ENCODE measurements at places on chromosomes 16 and 17. TPM values are rescaled to one million over a fixed set of nuclear protein-coding genes. Genes with fewer than 3 reads are reported as not detected.

- DNase-seq = no peak
Observed at GRCh38 chr16:73163238-73163815, 115.4 kb upstream of the ZFHX3 start.

GRCh38 chr16:75789237-75789636, 62.9 kb upstream of the CPHXL start:
- peak; percentile 58 for DNase-seq

- no peak for DNase-seq
Observed at GRCh38 chr17:37179893-37180292, 195.9 kb upstream of the C17orf78 start.

- peak; percentile 82 for DNase-seq
Observed at GRCh38 chr17:76714822-76715495, 4.2 kb upstream of the MXRA7 start.

DNA sequence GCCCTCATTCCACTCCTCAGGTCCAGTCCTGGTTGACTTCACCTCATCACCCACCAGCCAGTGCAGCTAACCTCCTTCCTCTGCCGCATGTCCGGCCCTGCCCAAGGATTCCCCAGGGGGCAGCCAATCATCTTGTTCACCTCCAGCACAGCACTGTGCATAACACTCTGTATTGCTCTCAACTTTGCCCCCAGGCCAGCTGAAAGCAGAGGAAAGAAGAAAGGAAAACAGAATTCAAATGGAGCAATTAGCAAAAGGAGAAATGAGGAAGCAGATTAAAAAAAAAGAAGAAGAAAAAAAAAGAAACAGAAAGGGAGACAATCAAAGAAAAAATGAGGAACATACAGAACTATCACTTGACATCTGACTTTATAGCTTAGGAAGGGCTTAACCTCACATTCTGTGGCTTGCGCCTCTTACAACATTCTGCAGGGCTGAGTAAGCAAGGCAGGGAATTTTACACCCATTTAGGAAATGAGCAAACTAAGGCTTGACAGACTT, 26.1 kb downstream of the GAS7 start:
- DNase-seq = no peak

DNA sequence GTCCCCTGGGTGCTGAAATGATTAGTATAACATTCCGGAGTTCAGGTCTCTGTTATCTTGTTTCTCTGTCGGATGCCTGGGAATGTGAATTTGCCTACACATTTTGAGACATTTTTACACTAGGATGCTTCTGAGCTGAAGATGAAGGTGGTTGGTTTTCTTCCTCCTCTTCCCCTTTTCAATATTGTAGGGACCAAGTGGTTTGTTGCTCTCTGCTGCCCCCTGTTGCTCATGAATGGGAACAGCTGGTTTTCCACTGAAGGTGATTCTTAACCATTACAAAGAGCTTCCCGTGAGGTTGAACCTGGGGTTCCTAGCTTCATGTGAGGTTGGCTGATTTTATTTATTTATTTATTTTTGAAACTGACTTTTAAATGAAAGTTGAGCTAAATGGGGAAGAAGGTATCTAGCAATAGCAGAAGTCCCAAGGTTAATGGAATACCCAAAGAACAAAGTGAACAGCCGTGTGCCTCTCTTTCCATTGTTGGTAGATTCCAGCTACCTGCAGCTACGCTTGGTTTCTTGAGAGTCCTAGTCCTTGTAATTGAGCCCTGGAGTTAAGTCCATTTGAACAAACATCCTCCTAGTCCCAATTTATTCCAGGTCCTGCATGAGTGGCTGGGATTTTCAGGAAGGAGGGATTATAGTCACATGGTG, 983.9 kb upstream of the EEF2KMT start:
- peak; percentile 66 for DNase-seq

GRCh38 chr16:67104845-67105244, 4.9 kb upstream of the PHAF1 start:
- DNase-seq = no peak

DNA sequence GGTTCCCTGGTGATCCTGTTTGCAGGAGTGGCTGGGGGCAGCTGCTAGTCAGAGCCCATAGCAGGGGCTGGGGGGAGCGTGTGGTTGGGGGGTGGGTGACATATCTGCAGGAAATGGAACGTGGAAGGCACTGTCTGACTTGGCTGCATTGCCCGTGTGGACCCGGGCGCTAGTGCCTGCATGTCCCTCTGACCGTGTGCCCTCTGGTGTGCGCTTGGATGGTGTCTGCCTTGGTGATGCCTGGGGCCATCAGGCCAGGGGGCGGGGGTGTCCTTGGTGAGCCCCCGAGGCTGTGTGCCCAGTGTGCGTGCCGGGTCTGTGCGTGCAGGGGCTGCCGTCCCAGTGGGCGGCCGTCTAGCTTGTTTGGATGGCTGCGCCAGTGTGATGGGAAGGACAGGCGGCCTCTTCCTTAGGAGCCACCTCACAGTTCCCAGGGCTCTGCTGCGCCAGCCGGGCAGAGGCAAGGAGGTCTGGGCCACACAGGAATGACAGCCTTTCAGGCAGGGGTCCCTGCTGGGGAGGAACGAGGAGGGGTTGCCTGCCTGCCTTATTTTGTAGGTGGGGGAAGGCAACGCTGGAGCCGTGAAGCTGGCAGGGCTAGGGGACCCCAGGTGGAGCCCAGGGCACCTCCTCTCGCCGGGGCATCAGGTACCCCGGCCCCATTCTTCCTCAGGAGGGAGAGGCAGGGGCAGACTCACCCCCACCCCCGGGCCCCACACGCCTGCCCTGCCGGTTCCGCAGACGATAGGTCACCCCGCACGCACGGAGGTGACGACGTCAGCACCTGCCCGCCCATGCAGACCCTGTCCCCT, 693 bp downstream of the NDRG4 start:
- peak; percentile 89 for DNase-seq

GRCh38 chr17:6712058-6712853, 913 bp downstream of the SLC13A5 start:
- DNase-seq = peak; percentile 90

- no peak for DNase-seq
Observed at GRCh38 chr16:66299349-66299748, 67.1 kb upstream of the CDH5 start.

DNA sequence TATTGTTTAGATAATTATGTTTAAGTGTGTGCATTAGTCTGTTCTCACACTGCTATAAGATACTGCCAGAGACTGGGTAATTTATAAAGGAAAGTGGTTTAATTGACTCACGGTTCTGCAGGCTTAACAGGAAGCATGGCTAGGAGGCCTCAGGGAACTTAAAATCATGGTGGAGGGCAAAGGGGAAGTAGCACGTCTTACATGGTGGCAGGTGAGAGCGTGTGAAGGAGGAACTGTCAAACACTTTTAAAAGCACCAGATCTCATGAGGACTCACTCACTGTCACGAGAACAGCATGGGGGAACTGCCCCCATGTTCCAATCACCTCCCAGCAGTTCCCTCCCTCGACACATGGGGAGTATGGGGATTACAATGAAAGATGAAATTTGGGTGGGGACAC, 203.5 kb upstream of the GOT2 start:
- no peak for DNase-seq

- no peak for DNase-seq
Observed at GRCh38 chr16:20260215-20261009, 66.9 kb downstream of the GP2 start.

DNA sequence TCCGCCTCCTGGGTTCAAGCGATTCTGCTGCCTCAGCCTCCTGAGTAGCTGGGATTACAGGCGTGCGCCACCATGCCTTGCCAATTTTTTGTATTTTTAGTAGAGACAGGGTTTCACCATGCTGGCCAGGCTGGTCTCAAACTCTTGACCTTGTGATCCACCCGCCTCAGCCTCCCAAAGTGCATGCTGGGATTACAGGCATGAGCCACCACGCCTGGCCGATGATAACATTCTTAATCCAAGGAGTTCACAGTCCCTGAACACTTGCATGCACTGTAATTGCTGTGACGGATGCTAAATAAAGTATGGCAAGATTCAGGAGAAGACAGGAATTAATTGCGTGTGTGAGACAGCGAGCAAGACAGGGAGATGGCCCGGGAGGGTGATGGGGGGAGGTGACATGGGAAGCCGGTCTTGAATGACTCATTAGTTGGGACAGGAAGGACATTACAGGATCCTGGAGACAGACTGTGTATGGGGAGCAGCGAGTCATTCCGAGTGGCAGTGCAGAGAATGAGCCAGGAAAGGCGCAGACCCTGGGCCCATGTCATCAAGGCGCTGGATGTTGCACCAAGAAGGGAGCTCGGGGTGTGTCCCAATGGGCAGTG, 6.7 kb downstream of the ABCA3 start:
- DNase-seq = no peak

DNA sequence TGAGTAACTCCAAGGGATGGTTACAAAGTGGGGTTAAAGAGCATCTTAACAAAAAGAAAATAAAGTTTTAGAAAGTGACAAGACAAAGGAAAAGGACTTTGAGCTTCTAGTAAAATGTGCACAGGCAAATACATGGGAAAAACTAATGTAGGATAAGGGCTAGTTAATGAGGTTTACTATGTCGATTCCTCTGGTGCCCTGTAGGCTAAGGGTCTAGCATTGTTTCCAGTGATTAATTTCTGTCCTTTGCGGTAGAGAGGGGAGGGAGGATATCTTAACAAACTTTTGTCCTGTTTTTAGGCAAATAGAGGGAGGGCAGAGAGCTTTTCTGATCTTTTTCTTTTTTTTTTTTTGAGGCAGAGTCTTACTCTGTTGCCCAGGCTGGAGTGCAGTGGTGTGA, 96.6 kb upstream of the SIAH1 start:
- DNase-seq = no peak

- DNase-seq = peak; percentile 29
Observed at GRCh38 chr17:79659376-79659775, 48.5 kb upstream of the RBFOX3 start.

- no peak for DNase-seq
Observed at GRCh38 chr16:78428193-78428592, 328.7 kb downstream of the WWOX start.

DNA sequence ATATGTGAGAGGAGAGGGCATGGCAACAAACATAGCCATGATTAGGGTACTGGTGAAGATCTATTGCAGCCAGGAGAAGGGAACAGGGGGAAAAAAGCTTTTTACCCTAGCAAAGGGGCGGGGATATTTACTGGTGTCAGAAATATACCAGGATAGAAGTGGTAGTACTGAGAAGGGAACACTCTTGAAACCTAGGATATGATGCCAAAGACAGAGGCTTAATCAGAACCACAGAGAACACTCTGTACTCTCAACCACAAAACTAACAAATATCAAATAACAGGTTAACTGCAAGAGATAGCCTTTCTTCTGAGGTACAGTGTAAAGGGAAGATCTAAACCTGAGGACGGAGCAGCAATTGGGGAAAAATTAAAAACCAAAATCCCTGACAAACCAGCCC, 112.2 kb downstream of the KIF2B start:
- no peak for DNase-seq

DNA sequence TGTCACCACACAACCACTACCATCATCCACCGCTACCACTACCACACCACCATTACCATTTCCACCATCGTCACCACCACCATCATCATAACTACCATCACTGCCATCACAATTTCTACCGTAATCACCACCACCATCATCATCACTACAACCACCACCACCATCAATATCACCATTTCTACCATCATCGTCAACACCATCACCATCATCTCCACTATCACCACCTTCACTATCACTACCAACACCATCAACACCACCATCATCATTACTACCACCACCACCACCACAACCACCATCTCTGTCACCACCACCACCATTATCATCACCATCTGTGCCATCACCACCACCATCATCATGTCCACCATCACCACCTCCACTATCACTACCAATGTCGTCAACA, 524.5 kb upstream of the C16orf82 start:
- DNase-seq = no peak

DNA sequence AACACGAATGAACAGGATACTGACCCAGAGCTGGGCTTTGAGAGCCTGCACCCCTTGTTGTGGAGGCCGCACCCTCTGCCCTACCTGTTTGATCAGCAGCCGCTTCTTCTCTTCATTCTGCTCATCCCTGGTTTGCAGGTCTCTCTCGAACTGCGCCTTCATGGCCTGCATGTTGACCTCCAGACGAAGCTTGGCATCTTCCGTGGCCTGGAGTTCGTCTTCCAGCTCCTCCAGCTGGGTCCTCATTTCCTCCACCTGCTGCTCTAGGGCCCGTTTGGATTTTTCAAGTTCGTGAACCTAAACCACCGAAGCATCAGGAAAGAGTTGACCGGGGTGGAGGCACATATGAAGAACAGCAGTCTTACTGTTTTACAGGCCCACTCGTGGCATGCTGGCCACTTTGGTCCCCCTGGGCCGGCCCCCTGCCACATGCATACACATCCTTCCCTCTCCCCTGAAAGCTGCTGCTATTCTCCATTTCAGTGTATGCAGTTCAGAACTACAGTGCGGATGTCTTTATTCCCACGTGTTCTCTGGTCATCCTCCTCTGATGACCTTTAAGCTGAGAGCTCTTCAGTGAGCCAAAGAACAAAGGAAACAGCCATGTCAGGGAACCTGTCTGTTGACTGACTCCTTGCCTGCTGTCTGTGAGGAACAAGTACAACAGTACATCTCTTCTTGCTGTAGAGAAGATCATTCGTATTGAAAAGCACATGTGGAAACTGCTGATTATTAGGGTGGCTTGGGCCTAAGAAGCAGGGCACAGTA, 54.8 kb downstream of the NDEL1 start:
- peak; percentile 13 for DNase-seq

- DNase-seq = no peak
Observed at GRCh38 chr17:73096211-73096610, 3.7 kb upstream of the SLC39A11 start.

DNA sequence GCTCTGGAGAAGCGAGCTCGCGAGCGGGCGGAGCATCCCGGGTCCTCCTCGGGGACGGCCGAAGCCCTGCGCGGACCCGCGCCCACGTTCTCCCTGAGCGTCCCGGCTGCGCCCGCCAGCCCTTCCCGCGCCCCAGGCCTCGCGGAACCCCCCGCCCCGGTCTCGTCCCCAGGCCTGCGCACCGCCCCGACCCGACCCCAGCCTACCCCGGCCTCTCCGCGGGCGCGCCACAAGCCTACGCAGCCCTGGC, 159 bp downstream of the USP36 start:
- no peak for DNase-seq

- peak; percentile 55 for DNase-seq
Observed at GRCh38 chr16:71894229-71894920, 956 bp upstream of the IST1 start.

GRCh38 chr17:50633683-50634082, 998 bp upstream of the ABCC3 start:
- no peak for DNase-seq

The NEUROD2 gene
- total RNA-seq = not detected

The CWC25 gene
- total RNA-seq = 8.2 TPM

The SEPTIN1 gene
- total RNA-seq = 0.18 TPM

The PIGS gene
- 41.8 TPM for total RNA-seq

The GRAP gene
- 0.66 TPM for total RNA-seq

The PIGW gene
- total RNA-seq = 9.6 TPM

The IST1 gene
- total RNA-seq = 292 TPM

The CHMP1A gene
- total RNA-seq = 85.2 TPM

The HBA1 gene
- not detected for total RNA-seq

The KRTAP3-1 gene
- not detected for total RNA-seq
